ENCODE measurements at places on chromosomes 1 and 21.

DNA sequence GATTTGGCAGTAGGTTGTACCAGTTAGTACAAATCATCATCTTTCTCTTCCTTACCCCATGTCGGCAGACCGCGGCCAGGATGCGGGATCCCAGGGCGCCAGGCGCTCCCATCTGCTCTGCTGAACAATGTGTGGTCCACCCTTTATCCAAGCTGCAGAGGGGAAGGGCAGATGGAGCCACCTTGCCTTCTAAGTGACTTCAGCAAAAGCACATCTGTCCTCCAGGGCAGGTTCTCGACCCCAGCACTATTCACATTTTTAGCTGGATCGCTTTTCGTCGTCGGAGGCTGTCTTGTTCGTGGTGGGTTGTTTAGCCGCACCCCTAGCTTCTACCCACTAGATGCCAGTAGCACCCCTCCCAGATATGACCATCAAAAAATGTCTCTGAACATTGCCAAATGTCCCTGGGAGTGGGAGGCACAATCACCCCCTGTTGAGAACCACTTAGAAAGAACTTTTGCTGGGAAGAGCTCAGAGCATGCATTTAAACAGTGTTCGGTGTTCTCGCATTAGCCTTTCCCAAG, 58.1 kb upstream of the SIM2 start:
- DNase-seq: no peak

GRCh38 chr1:12081648-12082396, 18.7 kb downstream of the TNFRSF8 start:
- DNase-seq: no peak

- no peak for DNase-seq
Measured at GRCh38 chr1:54135436-54136120, 17.2 kb downstream of the CDCP2 start.

DNA sequence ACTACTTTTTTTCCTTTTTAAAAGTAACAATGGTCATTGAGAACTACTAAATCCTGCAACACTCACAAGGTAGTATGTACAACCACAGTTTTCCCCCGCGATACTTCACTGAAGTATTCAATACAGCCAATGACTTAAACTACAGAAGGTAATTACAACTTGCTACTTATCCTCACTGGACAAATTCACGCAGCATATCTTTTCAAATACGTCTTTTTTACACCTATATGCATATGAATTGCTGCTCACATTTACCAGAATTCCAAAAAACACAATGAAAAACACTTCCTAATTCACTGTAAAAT, 12.4 kb downstream of the NRIP1 start:
- no peak for DNase-seq

DNA sequence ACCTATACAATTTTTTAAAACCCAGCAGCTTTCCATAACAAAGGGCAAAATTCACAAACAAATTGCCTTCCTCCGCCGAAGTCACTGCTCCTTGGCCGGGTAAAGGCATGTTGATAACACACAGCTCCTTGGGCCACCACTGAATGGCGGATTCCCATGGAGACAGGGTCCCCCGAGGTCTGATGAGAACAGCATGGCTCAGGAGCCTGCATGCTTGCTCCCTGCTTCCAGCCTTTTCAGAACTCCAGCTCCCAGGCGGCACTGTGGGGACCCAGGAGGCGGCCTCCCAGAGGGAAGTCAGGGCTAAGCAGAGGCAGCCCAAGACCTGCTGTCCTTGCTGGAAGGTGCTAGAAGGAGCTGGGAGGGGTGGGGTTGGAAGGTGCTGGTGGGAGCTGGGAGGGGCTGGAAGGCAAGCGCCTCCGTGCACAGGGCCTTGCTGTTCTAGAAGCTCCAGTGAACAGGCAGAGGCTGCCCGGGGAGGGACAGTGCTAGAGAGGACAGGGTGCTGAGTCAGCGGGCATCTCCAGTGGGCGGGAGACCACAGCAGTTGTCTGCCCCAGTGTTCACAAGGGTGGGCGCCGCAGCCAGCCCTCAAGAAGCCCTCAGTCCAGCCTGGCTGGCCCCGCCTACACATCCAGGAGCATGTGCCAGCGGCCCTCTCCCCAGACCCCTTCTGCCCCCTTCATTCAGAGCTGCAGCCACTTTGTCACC, 35.1 kb downstream of the PRDM16 start:
- no peak for DNase-seq

GRCh38 chr21:41895643-41896493, 16.7 kb upstream of the PRDM15 start:
- DNase-seq: no peak

GRCh38 chr1:103107741-103108375, 464 bp downstream of the COL11A1 start:
- no peak for DNase-seq

GRCh38 chr1:226649780-226650179, 89.3 kb downstream of the ITPKB start:
- DNase-seq: no peak

DNA sequence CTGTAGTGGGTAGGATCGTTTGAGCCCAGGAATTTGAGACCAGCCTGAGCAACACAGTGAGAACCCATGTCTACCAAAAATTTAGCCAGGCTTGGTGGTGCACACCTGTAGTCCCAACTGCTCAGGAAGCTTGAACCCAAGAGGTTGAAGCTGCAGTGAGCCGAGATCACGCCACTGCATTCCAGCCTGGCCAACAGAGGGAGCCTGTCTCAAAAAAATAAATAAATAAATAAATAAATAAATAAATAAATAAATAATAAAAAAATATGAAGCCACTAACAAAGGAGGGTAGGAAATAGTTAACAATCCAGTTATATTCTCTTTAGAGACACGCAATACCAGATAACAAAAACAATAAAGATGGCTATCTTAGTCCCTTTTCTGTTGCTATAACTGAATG, 11.9 kb upstream of the CBR3 start:
- DNase-seq: no peak

- DNase-seq: no peak
Measured at GRCh38 chr1:224160171-224160682, 22.8 kb upstream of the DEGS1 start.

DNA sequence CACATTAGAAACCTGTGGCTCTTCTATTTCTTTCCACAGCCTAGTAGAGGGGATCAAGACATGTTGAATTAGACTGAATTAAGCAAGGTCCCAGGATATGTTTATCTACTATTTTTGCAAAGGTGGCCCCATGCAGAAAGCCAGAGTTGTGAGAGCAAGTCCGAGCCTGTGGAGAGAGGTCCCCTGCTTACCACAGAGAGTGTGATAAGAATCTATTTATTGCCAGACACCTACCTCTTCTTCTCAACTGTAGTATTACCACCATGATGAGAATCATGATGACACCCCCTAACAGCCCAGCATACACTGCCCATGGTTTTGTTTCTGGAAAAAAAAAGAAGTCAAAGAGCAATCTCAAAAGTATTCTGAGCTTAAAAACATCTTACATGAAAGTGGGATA, 23.0 kb downstream of the SLAMF1 start:
- no peak for DNase-seq

DNA sequence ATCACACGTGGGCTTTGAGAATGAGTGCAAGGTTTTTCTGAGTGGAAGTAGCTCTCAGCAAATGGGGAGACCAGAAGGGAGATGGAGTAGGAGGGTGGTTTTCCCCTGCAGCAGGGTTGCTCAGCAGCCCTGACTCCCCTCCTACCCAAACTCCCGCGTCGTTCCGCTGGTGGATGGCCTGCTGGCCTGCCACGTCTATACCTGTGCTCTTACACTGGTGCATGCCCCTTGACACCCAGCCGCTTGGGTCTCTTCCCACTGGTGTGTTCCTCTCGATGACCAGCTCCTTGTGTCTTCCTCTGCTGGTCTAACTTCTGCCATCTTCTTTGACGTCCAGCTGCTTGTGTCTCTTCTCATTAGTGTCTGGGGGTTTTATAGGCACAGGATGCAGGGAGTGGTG, 1797.9 kb downstream of the NCAM2 start:
- DNase-seq: no peak

GRCh38 chr1:152585586-152585985, 5.3 kb upstream of the LCE3D start:
- no peak for DNase-seq

- no peak for DNase-seq
Measured at GRCh38 chr1:94653454-94653853, 111.9 kb upstream of the F3 start.

GRCh38 chr1:56437959-56438358, 141.4 kb downstream of the PLPP3 start:
- DNase-seq: no peak

GRCh38 chr21:28272272-28272992, 720.2 kb downstream of the LTN1 start:
- DNase-seq: no peak

- no peak for DNase-seq
Measured at GRCh38 chr1:94727846-94728715, 92.1 kb upstream of the SLC44A3 start.

- no peak for DNase-seq
Measured at GRCh38 chr21:41536076-41536826, 28.3 kb upstream of the TMPRSS2 start.
